ENCODE measurements at places on chromosomes 1 and 21.

- DNase-seq = no peak
Measured at GRCh38 chr1:176033881-176034280, 173.2 kb downstream of the COP1 start.

DNA sequence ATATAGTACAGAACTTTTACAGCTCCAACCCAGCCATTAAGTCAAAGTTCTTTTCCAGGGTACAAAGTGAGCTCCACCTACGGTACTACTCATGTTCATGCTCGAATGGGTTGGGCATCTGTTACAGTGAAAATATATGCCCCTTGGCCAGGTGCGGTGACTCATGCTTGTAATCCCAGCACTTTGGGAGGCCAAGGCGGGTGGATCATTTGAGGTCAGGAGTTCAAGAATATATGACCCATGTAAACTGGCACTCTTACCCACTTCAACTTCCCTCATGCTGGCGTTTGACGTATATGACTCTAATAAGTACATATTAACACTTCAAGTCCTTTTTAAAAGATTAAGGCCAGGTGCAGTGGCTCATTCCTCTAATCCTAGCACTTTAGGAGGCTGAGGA is 71.3 kb upstream of the PKN2 start:
- DNase-seq = no peak

GRCh38 chr1:45325851-45326506 is 716 bp upstream of the HPDL start:
- DNase-seq = no peak

DNA sequence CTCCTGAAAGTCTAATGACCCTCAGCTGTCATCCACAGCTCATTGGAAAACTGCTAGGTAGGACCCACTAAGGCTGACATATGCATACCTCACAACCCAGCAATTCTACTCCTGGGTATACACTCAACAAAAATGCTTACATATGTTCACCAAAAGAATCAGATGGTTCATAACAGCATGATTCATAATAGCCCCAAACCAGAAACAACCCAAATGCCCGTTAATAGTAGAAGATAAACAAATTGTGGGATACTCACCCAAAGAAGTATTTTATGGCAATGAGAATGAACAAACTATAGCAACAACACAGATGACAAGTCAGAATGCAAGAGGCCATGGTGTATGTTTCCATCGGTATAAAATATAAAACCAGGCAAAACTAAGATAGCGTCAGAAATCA is 124.6 kb downstream of the HLCS start:
- DNase-seq = no peak

- no peak for DNase-seq
Measured at GRCh38 chr1:9270290-9270883, 22.3 kb upstream of the SPSB1 start.

DNA sequence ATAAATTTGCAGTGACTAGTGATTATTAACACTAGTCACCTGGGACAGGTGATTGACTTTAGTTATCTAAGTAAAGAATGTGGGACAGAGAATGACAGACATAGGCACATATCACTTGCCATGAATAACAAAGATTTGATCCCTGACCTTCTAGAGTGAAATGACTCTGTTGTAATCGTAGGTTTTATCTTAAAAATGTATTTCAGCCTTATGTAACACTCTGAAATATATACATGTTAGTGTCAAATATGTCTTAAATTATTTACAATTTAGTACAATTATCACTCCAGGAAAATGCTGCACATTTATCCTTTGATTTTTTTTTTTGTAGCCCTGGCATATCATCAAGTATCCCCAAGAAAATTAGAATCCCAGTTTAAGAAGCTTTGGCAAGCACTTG is 186.4 kb upstream of the PTGFR start:
- DNase-seq = no peak

DNA sequence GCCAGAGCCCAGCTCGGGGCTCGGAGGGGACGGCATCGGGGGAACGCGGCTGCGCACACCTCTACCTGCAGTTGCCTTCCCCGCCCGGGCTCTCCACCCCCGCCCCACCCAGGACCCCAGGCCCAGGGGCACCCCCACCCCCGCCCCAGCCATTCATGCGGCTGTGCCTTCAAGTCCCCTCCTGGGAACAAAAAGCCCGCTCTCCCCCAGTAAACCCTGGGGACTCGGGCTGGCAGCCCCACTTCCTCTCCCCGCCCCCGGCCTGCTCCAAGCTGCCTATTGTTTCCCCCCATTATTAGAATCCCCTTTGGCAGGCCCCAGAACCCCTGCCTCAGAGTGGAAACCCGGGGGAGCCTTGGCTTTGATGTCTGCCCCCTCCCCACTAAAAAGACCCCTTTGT is 18.0 kb downstream of the MEGF6 start:
- no peak for DNase-seq

- no peak for DNase-seq
Measured at GRCh38 chr1:55725378-55725777, 510.2 kb upstream of the USP24 start.

DNA sequence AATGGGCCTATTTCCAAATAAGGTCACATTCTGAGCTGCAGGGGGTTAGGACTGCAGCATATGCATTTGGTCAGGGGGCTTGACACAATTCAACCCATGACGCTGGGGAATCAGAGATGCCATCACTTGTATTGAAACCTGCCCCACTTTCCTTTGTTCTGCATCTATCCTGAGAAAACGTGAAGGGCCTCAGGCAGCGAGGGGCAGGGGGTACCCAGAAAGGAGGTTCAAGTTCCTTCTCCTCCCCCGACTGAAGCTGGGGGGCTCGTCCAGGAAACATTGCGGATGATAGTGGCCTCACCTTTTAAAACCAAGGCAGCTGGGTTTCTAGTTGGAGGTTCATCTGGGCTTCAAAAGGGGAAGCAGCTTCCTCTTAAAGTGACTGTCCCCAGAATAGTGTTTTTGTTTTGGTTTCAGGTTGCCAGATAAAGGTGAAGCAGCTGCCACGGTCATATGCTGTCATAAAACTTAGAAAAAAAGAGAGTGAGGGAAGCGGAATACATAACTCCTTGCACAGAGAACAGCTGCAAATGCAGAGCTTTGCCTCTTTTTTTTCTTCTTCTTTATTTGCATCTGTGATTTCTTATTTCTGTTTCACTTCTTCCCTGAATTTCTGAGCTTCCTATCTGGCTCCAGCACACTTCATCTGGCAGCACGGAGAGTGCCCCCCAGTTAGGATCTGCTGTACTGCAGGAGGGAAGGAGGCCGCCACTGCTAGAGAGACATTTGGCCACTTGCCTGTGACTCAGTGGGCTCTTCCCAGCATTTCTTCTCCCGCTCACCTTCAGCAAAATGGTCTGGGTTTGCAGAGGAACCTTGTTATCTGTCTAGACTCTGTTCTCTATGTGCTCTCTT is 142.0 kb downstream of the AJAP1 start:
- no peak for DNase-seq

DNA sequence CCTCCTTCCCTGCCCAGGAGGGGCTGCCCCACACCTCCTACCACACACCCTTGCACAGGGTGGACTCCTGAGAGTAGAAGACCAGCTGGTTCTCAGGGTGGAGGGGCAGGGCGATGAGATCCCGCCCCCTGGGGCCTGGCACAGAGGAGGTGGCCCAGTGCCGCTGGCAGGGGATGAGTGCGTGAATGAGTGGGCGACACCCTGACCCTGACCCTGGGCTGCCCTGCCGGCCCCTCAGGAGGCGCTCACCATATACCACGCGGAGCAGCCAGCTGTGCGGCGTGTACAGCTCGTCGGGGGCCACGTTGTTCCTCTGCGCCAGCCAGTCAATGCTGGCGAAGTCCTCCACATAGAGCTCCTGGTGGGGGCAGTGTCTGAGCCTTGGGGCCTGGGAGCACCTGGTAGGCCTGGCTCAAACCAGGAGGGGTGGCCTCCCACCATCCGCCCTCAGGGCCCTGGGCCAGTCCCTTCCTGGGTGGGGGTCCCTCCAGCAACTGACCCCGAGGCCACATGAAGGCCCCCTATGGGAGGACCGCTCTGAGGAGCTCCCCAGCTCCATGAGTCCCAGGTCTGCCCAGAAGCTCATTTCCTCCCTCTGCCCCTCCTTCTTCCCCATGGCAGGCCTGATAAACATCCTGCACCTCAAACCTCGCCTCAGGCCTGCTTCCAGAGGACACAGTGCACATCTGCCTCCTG is 13.0 kb downstream of the LSS start:
- DNase-seq = no peak

DNA sequence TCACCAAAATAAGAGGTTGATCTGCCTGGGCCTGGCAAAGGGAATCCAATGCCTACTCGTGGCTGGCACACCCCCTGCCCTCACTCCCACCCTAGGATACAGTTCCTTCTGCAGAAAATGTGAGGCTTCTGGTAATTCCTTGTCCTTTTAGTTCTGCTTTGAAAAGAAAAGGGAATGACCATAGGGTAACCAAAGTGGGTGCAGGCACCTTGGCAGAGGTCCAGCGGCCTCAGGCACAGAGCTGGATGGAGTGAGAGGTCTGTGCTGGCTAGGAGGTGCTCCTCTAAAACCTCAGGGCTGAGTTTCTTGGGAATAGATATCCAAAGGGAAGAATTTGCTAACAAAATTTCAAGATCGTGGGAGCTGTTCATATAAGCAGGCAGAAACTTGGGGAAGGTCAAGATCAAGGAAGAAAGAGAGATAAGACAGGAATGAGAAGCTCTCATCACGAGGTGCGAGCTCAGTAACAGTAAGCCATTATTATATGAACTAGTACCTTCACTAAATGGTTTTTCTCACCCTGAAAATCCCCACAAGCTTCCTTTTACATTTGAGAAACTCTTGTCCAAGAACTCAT is 293.1 kb upstream of the LYPLAL1 start:
- DNase-seq = no peak

GRCh38 chr1:18480315-18481189 is at the start of gene KLHDC7A:
KLHDC7A (plus strand) TSS chr1:18480930; CDS start chr1:18480982, 52 bp downstream.
- DNase-seq = no peak

DNA sequence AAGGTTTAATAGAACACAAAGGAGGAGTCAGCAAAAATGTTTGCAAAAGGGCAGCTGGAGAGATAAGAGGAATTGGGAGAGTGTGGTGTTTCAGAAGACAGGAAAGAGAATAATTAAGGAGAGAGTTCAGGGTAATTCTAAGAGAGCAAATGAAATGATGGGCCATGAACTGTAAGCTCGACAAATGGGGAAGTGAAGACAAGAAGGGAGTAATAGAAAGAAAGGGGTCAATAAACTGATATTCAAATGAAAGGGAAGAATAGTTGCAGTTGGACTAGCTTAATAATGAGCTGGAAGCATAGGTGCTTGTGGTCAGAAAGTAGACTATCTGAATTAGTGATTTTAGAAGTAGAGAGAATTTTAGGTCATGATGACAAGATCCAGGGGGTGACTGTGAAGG is 15.6 kb upstream of the RNF220 start:
- DNase-seq = no peak

DNA sequence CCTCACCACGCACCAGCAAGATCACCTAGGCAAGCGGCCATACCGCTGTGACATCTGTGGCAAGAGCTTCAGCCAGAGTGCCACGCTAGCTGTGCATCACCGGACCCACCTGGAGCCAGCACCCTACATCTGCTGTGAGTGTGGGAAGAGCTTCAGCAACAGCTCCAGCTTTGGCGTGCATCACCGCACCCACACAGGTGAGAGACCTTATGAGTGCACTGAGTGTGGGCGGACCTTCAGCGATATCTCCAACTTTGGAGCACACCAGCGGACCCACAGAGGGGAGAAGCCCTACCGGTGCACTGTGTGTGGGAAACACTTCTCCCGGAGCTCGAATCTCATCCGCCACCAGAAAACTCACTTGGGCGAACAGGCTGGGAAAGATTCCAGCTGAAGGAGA is 5.0 kb downstream of the ZNF691 start:
- DNase-seq = no peak

DNA sequence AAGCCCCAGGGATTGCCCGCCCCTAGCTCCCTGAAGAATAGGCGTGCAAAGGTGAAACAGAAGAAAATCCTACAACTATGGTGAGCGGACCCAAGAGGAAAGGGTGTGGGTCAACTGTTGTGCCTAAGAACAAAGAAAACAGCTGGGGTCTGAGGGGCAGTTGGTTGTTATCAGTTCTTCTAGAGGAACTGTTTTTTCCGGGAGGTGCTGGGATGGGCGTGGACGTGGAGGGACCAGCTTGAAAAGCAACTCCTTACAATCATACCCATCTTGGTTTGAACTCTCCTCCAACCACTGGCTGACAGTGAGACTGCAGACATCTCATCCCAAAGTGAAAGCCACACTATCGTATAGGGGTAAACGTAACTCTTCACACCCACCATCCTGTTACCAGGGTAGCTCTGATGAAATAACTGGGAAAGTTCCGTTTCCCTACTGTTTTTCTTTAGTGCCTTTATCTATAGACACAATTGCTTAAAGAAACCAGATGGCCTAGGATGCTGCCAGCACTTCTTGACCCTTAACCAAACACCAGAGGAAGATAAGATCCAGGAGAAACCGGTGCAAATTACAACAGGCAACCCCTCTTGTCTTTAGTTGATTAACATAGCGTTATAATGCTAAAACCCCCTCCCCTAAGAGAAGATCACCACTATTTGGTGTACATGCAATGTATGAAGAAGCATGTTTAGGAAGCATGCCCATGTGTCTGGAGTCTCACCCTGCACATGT is 25.6 kb upstream of the FAM89A start:
- DNase-seq = no peak

- no peak for DNase-seq
Measured at GRCh38 chr1:6673816-6674398, 27.7 kb downstream of the DNAJC11 start.

DNA sequence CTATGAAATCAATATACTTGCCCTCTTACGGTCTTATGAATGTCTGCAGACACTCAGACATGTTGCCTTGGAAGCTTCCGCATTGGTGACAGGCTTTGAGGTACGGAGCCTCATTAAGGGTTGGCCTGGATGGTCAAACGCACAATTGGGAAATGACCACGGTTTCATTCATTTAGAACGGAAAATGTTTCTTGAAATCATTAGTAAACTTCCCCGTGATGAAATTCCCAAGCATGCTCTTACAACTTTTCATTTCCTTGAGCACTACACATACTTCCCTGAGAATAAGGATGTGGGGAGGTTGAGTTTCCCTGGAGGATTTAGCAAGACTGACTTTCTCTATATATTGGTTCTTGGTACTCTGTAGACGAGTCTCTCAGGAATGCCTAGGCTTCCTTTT is 146.3 kb downstream of the HLX start:
- DNase-seq = no peak

GRCh38 chr1:204326771-204327300 is 32.9 kb downstream of the PLEKHA6 start:
- no peak for DNase-seq

DNA sequence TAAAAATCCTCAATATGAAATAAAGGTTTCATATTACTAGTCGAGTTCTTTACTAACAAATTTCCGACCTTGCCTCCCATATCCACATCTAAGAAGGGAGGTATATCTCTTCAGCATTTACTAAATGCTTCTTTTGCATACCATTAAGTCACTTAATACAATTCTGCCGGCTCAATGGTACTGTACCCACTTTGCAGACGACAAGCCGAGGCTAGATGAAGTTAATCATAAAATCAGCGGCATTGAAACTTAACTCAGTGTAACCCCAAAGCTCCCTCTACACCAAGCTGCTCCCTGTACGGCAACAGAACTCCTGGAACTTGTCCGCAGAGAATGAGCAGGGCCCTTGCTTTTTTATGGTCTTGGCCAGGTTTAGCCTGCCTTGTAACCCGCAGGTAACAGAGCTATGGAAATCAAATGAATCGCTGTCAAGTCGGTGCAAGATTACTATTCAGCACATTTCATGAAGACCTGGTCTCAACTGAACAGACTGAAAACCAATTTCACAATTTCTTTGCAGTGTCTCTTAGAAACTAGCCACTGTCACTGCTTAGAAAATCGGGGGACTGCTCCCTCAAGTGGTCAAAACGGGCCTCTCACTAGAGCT is 738 bp downstream of the INTS7 start:
- DNase-seq = no peak

Data from stimulated activated CD4-positive, alpha-beta T cell treated with anti-CD3 and anti-CD28 coated beads, Interleukin-1b, Interleukin-23, amount 100 ng/mL, for 24 hours (primary cell).